T-cell (primary cell): ENCODE measurements at places on chromosomes 5 and 9. TPM values are rescaled to one million over a fixed set of nuclear protein-coding genes. Genes with fewer than 3 reads are reported as not detected.

- DNase-seq: no peak
Measured at GRCh38 chr5:173452119-173452905, 124.1 kb upstream of the STC2 start.

DNA sequence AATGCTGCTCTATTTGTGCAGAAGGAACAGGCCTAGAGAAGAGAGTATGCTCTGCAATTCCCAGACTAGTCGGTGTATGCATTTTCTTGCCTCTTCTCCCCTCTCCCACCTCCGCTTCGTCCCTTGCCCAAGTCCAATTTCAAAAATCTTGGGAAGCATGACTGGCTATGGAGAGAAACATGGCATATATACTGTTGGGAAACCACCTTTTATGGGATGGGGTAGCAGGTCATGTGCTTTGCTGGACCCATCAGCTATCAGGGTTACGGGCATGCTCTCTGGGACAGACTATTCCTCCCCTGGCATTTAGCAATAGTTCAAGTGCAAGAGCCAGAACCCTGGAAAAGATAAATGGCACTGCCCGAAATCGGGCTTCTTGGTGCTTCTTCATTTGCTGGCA, 12.0 kb downstream of the ISL1 start:
- DNase-seq: no peak

DNA sequence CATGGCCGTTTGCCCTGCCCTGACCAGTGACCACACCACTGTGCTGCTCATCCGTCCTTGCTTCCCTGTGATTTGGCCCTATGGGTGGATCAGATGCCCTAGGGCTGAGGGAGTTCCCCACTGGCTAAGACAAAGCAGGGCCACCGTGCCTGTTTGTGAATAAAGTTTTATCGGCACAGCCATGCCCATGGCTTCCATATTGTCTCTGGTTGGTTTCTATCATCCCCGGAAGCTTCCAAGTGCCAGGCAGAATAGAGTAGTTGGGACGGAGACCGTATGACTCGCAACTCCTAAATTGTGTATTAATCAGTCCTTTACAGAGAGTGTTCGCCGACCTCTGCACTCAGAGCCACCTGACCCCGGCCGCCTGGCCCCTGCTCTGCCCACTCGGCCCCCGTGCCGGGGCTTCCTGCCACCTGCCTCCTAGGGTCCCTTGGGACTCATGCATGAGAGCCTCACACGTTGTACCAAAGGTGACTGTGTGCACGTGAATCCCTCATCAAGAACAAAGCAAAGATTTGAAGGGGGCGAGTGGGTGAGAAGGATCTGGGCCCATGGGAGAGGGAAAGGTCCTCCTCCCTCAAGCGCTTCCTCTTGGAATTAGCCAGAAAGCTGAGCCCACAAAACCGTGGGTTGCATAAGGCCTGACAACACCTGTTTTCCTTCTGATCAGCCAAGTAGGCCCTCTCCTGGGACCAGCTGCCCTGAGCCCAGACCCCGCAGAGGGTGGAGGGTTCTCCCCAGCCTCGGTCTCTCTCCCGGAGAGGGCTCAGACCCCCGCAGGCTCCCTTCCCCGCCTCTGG, 11.7 kb upstream of the FCN2 start:
- DNase-seq: no peak

C5orf58 gene
- not detected for total RNA-seq

GRCh38 chr9:17082343-17083064, 52.3 kb upstream of the CNTLN start:
- DNase-seq: no peak
